Activated naive CD4-positive, alpha-beta T cell treated with anti-CD3 and anti-CD28 coated beads, Interleukin-2, amount 50 U/mL, for 16 hours (primary cell): ENCODE measurements at places on chromosomes 11 and 22.

- no peak for DNase-seq
These were observed 661 bp upstream of the OLFML1 start for GRCh38 chr11:7484645-7485044.

DNA sequence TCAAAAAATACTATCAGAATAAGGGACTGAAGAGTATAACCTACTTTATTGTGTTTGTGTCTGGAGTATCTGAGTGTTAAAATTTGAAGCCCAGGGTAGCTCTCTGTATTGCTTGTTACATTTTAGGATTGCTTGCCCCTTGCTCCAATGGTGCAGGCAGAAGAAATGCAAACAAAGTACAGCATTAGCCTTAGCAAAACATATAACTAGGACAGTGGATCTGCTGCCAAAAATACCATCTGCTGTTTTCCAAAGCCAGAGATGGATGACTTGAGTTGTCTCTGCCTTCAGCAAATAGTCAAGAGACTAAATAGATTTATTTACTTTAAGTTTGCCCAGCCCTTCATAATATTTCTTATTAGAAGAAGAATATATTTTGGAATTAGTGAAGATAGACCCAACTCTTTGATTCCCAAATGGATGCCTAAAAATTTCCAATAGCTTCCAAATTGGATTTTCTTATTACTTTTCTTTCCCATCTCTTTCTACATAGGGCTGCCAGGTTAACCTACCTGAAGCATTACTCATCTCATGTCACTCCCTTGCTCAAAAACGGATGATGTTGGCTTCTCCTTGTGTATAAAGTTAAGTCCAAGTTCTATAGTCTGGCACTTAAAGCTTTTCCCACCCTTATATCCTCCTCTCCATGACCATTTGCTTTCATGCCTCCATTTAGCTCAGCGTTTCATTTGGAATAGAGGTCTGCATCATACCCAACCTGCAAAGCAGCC is 66.3 kb downstream of the LDLRAD3 start:
- DNase-seq = no peak

- DNase-seq = no peak
These were observed 409.5 kb downstream of the NXPE2 start for GRCh38 chr11:115087791-115088190.

DNA sequence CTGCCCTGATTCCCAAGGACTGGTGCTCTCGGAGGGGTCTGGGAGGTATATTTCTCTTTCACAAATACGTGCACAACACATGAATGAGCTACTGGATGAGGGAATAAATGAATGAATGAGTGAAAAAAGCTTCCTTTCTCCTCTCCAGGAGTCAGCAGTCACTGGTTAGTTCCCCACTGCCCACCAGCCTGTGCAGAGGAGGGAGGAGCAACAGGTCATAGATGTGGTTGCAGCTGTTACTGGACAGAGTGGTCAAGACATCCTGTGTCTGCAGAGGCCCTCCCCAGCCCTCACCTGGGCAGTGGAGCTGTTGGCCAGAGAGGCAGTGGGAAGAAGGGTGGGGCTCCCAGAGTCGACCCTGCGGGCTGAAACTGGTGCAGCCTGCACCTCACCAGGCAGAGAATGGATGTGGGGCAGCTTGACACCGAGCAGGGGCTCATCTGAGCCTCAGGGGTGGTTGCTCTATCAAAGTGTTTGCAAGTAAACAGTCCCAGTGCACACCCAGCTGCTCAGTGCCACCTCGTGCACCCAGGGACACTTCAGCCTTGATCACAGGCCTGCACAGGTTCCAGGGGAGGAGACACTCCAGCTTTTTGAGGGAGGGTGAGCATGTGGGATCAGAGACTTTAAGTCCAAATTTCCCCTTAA is 1.4 kb upstream of the VPREB1 start:
- no peak for DNase-seq

DNA sequence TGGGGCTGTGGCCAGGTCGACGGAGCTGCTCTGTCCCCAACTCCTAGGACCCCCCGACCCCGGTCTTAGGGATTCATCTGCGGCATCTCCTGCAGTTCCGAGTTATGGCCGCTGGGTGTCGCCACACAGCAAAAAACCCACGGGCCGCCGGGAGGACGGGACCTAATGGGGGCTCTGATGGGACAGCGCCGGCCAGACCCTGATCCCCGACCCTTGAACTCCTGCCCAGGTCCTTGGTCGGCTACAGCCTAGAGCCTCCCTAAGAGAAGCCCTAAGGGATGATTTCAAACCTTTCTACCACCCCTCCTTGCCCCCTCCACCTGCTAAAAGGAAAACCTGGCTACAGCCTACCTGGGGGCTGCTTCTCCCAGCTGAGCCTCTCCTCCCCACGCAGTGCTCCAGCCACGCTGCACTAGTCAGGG is 30.8 kb upstream of the LRRC10B start:
- DNase-seq = peak; percentile 57

- no peak for DNase-seq
These were observed 5.8 kb downstream of the GRIK4 start for GRCh38 chr11:120517390-120517761.

DNA sequence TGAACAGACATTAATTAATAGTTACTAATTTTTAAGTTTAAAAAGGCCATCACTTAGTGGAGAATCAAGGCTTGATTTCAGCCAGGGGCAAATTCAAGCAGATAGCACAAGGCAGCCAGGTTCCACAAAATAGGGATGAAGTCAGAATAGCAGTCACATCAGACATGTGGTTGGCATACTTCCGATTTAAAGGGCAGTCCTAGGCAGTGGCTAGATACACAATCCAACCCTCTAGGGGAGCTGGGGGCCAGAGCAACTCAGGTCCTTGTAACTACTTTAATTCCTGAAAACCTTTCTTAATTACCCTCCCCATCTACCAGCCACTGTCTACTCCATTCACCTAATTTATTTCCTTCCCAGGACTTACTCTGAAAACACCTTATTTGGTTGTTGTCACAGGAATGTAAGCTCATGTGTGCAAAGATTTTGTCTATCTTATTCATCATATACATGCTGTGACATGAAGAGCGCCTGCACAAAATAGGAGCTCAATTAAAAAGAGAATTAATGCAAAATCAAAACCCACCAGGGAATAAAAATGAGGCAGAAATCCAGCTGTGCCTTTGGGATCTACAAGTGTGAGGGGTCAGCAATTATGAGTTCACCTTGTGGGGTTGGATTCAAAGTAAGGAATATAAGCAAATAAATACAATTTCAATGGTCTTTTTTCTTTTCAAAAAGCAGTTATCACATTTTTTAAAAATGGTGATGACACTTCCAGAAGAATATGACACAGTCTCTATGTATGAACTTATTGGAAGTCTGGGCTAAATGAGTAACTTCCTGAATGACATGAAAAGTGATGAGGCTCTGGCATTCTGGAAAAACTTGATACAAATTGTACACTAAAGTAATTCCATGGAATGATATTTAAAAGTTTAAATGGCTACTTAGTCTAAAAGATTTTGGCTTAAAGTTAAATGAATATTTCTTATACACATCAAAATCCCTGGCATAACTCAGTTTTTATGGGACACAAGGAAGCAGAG is 53.8 kb downstream of the COPB1 start:
- no peak for DNase-seq

DNA sequence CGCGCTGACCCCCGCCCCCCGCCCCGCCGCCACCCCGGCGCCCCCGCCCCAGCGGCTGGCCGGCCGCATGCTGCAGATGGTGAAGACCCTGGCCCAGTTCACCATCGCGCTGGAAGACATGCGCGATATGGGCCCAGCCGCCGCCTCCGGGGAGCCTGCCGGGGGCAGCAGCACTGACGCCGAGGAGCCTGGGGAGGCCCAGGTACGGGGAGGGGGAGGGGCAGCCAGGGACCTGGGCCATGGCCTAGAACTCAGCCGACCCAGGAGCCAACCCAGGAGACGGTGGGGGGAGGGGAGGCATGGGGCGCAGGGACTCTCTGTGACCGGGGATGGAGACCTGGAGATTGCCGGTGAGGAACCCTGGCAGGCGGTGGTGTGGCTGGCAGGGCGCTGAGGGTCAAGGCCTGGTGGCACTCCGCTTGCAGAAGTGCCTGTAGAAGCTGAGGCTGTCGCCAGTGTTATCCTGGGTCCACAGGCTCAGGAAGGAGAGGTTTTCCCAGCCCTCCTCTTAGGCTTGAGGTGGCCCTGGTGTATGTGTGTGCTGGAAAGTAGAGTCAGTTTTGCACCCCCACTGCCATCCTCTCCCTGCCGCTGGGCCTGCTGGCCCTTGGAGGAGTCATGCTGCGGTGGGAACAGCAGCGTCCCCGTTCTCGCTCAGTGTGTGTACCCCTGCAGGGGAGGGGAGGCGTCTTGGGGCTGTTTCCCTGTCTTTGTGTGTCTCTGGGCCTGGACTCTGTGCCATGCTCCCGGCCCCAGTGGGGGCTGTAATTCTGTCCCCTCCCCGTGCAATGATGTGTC is 32.9 kb upstream of the RELT start:
- DNase-seq = no peak

DNA sequence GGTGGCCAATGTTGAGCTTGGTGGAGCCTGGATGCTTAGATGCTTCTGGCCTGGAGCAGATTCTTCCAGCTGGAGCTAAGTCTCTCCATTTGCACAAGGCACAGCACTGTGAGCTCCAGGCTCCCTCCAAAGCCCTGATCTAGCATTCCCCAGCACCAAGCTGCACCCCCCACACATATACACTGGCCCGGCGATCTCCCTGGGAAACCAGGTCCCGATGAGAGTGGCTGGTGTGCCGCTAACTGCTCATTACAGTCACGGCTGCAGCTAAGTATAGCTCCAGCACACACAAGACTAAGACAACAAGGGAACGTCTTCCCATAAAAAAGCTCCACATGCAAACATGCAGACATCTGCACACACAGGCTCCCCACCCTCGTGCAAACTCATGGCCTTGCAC is 17.6 kb downstream of the KCNC1 start:
- no peak for DNase-seq

DNA sequence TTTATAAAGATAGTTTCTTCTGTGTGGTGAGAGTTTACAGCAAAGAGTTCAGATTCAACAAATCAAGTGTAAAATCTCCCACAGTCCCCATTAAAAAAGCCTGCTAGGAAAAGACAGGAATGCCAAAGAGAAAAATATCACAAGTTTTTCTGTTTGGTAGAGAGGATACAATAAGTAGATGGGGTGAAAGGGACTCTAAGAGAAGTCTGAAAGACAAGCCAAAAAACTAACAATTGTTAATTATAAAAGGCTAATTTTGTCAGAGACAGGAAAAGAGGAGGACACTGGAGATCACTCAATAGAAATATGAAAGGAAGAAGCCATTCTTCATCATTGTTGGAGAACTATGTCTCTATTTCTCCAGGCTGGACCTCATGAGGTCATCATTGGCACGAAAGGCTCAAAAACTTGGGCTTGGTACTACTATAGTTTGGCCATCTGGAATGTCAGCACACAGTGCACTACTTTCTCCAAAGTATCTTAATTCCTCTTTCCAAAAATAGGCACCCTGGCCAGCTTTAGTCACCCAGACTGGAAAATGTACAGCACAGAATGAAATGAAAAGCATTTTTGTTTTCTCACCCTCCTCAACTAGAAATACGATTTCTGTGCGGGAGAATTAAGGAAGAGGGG is 531 bp upstream of the SOX6 start:
- DNase-seq = no peak

DNA sequence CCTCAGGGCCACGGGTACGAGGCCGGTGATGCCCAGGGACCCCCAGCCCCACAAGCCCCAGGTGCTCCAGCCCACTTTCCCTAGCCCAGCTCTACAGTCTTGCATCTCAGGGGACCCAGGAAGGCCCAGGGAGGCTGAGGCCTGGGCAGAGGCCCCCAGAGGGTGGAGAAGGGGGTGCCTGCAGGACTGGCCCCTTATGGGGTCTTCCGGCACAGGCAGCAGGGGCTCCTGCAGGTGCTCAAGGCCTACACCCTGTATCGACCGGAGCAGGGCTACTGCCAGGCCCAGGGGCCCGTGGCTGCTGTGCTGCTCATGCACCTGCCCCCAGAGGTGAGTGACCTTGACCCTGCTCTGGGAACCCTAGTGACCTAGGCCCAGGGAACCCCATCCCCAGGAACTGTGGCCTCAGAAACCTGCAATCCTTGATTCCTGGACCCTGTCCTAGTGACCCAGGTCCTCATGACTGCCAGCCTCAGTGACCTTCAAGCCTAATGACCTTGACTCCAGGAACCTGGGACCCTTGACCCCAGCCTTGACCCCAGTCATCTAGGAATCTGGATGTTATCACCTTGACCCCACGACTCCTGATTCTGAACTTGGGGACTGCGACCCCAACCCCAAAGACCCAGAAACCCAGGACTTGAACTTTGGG is 1.9 kb downstream of the TBC1D10C start:
- DNase-seq = no peak

DNA sequence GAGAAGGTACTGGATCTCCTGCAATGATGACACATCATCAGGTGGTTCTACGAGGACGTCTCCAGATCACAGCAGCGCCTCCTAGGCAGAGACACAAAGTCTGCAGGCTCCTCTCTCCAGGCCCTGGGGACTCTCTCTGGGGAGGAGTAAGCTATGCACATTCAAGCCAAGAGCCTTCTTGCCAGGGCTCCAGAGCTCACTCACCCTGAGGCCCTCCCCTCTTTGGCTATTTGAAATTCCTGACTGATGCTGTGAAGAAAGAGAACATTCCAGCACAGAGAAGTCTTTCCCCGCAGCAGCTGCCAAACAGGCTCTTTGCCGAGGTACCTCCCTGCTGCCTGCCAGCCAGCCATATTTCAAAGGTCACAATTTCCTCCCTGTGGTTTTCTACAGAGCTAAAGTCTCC is 204.9 kb downstream of the CSNK2A3 start:
- peak; percentile 32 for DNase-seq

DNA sequence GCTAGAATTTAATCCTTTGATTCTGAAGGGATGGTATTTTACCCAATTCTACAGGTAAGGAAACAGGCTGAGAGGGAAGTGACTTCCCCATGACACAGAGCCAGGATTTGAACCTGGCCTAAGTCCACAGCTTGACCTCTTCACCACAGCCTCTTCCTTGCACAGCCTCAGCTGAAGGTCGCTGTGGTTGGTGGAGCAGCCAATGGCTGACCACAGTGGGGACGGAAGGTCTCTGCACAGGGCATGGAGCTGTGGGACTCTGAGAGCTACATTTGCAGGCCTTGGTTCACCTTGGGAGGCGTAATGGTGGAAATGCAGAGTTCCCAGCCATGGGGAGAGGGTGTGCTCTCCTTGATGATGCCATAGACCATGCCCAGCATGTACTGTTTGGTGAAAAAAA is 295.0 kb downstream of the DDX10 start:
- no peak for DNase-seq

GRCh38 chr22:23166841-23167616 is 13.3 kb upstream of the BCR start:
- no peak for DNase-seq

DNA sequence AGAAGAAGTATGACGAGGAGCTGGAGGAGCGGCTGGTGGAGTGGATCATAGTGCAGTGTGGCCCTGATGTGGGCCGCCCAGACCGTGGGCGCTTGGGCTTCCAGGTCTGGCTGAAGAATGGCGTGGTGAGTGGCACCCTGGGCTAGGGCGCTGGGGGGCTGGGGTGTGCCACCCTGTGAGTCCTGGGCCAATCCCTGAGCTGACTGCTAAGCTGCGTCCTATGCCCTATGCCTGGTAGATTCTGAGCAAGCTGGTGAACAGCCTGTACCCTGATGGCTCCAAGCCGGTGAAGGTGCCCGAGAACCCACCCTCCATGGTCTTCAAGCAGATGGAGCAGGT is 3.9 kb downstream of the TAGLN start:
- DNase-seq = no peak

GRCh38 chr11:121807051-121807450 is 309.0 kb downstream of the BLID start:
- no peak for DNase-seq

- DNase-seq = no peak
These were observed 69.7 kb upstream of the MYOD1 start for GRCh38 chr11:17649696-17650095.

- no peak for DNase-seq
These were observed 31.6 kb downstream of the C11orf91 start for GRCh38 chr11:33668951-33669596.

GRCh38 chr22:18001040-18001893 is 23.1 kb downstream of the MICAL3 start:
- peak; percentile 73 for DNase-seq
